Thoracic aorta (tissue), 2 donors: ENCODE measurements at places on chromosomes 6 and 20. TPM values are rescaled to one million over a fixed set of nuclear protein-coding genes. Genes with fewer than 3 reads are reported as not detected.
A peak's percentile ranks its signal among the peaks of the same experiment; 100 is the strongest.

DNA sequence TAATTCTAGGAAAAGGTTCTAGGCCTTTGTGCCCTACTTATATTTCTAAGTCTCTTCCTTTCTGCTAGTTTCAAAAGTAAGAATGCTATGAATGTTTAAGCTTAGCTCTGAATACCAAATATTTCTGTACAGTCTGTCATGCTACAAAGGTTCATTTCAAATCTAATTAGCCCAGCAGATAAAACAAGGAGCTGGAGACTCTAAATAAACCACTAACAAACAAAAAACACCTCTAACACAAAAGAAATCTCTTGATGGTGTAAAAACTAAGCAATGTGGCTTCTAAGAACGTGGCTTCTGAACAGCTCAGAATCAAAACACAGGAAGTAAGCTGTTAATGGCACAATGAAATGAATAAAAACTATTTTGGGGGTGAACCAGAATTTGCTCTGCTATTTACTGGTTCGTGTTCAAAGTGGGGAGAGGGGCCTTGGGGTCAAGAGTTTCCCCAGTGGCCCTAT is 198.3 kb downstream of the BCAS1 start:
- no peaks in the 10 kb centered on the region for H3K27me3 ChIP-seq
- no peak overlapping the region for H3K27ac ChIP-seq
- no peaks in the 10 kb centered on the region for H3K36me3 ChIP-seq

- H3K27ac ChIP-seq, result no peak overlapping the region
- no peaks in the 10 kb centered on the region for H3K27me3 ChIP-seq
- no peaks in the 10 kb centered on the region for H3K4me1 ChIP-seq
- H3K4me3 ChIP-seq, result no peak overlapping the region
- DNase-seq, result no peak
- H3K36me3 ChIP-seq, result no peaks in the 10 kb centered on the region
These were observed 332.7 kb downstream of the CENPW start for GRCh38 chr6:126672649-126673048.

DNA sequence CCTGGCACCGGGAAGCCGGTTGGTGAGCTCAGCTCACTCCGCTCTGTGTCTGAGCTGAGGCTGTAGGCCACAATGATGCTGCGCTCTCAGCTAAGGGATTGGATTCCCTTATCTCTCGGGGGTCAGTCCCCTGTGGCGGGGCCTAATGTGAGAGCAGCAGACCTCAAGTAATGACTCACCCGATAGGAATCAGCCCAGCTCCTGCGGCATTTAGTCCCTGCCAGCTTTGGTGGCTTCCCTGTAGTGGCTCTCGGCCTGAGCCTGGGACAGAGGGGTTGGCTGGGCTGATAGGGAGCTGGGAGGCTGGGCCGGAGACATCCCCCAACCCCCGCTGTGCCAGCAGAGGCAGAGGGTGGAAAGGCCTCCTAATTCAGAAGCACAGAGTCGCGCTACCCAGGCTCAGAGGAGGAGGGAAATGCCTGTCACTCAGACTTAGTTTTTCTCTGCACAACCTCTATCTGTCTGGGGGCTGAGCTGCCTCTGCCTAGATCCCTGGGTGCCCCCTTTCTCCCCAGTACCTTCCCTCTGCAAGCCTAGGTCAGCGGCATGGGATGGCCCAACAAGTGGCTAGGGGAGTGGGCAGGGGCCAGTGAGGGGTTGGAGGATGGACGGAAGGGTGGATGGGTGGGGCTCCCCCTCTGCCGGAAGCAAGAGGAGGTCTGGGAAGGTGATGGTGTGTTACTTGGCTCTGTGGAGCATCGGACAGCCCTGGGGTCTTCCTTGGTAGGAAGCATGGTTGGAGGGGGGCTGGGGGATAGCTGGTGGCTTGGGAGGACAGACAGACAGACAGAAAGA is 92.2 kb downstream of the CDH22 start:
- no peaks in the 10 kb centered on the region for H3K27me3 ChIP-seq
- DNase-seq, result no peak
- H3K4me1 ChIP-seq, result peaks cover 14% of the 10 kb centered on the region
- H3K4me3 ChIP-seq, result no peak overlapping the region
- H3K27ac ChIP-seq, result peak overlapping the region; percentile 9
- no peaks in the 10 kb centered on the region for H3K36me3 ChIP-seq

GRCh38 chr6:35451354-35452182 is 570 bp upstream of the FANCE start:
- H3K4me3 ChIP-seq, result peak overlapping the region; percentile 74
- peak overlapping the region; percentile 64 for H3K27ac ChIP-seq
- H3K36me3 ChIP-seq, result no peaks in the 10 kb centered on the region
- H3K27me3 ChIP-seq, result no peaks in the 10 kb centered on the region
- peaks cover 30% of the 10 kb centered on the region for H3K4me1 ChIP-seq

GRCh38 chr20:34506480-34506879 is 9.7 kb upstream of the DYNLRB1 start:
- DNase-seq, result no peak
- H3K4me3 ChIP-seq, result no peak overlapping the region
- no peaks in the 10 kb centered on the region for H3K4me1 ChIP-seq
- H3K36me3 ChIP-seq, result peaks cover 14% of the 10 kb centered on the region
- no peak overlapping the region for H3K27ac ChIP-seq

- no peaks in the 10 kb centered on the region for H3K27me3 ChIP-seq
- no peak for DNase-seq
- no peaks in the 10 kb centered on the region for H3K4me1 ChIP-seq
These were observed 33.0 kb upstream of the KIAA1586 start for GRCh38 chr6:57013521-57013926.

DNA sequence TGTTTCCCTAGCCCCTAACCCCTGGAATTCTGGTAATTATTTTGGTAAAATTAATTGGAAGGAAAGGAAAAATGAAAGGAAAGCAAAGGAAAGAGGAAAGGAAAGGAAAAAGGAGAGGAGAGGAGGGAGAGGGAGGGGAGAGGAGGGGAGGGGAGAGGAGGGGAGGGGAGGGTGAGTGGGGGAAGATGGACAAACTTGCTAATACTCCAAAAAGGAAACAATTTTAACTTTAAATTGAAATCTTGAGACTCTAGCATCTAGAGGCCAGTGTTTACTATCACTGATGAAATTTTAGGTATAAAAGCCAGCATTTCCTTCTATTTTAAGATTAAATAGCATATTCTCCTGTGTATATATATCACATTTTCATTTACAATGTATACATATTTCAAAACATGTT is 156.5 kb downstream of the COL12A1 start:
- no peaks in the 10 kb centered on the region for H3K36me3 ChIP-seq
- no peaks in the 10 kb centered on the region for H3K27me3 ChIP-seq
- DNase-seq, result no peak
- H3K27ac ChIP-seq, result no peak overlapping the region
- H3K4me1 ChIP-seq, result no peaks in the 10 kb centered on the region

DNA sequence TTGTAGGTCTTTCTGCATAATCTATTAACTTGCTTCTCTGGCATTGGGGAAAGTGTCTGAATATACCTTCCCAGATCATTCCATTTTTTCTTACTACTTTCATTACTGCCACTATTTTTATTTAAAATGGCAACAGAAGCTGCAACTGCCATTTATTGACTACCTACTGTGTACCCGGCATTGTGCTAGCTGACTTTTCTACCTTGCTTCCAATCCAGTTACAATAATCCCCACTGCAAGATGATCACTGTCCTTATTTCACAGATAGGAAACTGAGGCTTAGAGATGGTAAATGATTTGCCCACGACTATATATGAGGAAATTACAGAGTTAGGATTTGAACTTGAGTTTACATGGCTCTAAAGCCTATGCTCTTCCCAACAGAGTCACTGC is 129.0 kb downstream of the MAP3K7 start:
- H3K4me1 ChIP-seq, result no peaks in the 10 kb centered on the region
- H3K27me3 ChIP-seq, result no peaks in the 10 kb centered on the region
- H3K36me3 ChIP-seq, result no peaks in the 10 kb centered on the region
- DNase-seq, result no peak
- no peak overlapping the region for H3K4me3 ChIP-seq
- no peak overlapping the region for H3K27ac ChIP-seq

GRCh38 chr6:4568138-4568537 is 208.1 kb upstream of the CDYL start:
- H3K27ac ChIP-seq, result no peak overlapping the region
- H3K4me1 ChIP-seq, result peaks cover 9% of the 10 kb centered on the region
- H3K36me3 ChIP-seq, result no peaks in the 10 kb centered on the region
- DNase-seq, result no peak
- no peak overlapping the region for H3K4me3 ChIP-seq

The SPATS1 gene
- total RNA-seq, result not detected
